ENCODE measurements at places on chromosomes 11 and 22.
A peak's percentile ranks its signal among the peaks of the same experiment; 100 is the strongest.

- no peak for DNase-seq
Observed at GRCh38 chr22:36818010-36818642, 1.3 kb upstream of the PVALB start.

GRCh38 chr11:88103337-88104206 is 71.7 kb downstream of the RAB38 start:
- DNase-seq = peak; percentile 85

GRCh38 chr11:108734283-108734682 is 69.4 kb downstream of the DDX10 start:
- no peak for DNase-seq

GRCh38 chr11:68146704-68147474 is 25.7 kb upstream of the CHKA start:
- DNase-seq = no peak

DNA sequence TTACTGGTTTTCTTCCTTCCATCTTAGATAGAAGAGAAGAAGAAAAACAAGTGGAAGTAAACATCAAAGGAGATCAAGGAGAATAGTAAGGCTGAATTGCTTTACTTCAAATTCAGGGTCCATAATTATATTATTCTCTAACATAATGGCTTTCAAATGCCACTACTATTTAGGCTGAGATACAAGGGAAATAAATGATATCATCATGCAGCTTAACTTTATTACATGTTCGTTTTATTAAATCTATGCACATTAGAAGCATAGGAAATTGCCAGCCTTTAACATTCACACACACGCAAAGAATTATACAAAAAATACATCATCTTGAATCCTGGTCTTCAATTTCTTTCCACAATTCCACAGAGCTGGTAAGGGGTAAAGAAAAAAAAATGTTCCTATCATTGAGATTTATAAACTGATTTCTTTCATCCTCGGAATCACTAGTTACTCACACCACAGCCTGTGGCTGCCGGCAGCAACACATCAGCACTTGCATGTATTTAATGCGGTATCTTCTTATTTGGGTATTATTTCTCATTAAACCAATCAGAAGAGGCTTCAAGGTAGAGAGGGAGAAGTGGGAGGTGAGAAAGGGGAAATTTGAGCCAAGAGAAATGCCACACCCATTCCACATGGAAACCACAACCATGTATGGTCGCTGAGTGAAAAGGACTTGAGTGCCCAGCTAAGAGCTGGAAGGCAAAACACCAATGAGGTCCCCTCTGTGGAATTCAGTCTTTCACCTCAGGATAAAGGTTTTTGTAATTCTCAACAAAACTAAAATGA is 26.3 kb downstream of the SYTL2 start:
- no peak for DNase-seq

GRCh38 chr11:282630-283360 is 4.6 kb downstream of the NLRP6 start:
- DNase-seq = no peak

GRCh38 chr22:19879643-19879991 is 24.9 kb upstream of the GNB1L start:
- DNase-seq = no peak

DNA sequence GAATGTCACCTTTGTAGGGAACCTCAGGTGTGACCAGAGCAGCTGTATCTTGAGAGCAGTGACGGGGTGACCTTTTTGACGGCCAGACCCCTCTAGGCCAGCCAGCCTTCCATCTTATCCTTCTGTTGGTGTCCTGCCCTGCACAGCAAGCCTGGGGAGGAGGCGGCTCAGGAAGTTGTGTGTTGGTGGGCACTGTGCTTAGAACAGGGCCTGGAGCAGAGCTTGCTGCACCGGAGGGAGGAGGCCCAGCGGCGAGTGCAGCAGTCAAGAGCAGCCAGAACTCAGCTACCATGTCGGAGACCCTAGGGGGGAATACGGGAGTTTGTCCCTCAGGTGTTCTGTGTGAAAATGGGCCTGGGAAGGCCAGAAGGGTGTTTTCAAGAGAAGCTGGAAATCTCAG is 129.4 kb downstream of the OSBP2 start:
- no peak for DNase-seq

DNA sequence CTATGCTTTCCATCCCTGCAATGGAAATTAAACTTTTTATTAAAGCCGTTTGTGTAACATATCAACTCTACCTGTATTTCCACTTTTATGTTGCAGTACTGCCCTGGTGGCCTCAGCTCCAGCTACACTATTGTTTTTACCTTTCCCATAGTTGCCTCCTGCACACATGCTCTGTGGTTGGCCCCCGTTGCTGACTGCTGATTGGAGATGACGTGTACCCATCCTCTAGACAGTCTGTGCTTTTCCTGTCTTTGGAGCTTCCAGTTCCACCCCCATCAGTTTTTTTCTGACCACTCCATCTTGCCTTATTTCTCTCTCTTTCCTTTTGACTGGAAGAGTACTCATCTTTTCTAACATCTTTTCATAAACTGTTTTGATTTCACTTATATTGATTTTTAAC is 123.8 kb downstream of the TEAD1 start:
- no peak for DNase-seq

DNA sequence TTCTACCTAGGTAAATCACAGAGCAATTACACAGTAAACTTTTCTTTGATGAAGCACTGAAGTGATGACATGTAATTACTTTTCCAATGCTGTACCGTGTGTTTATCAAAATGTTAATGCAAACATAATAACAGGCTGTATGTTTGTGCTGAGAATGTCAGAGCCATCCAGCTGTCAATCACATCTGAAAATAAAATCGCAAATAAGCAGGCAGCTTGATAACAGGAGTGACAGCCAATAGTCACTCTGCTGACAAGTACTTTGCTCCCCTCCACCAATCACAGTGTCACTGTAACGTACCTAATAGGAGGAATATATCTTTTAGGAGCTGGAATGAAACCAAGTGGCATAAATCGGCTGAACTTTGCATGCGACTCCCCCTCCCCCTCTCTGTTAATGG is 119.7 kb downstream of the KIRREL3 start:
- DNase-seq = no peak

DNA sequence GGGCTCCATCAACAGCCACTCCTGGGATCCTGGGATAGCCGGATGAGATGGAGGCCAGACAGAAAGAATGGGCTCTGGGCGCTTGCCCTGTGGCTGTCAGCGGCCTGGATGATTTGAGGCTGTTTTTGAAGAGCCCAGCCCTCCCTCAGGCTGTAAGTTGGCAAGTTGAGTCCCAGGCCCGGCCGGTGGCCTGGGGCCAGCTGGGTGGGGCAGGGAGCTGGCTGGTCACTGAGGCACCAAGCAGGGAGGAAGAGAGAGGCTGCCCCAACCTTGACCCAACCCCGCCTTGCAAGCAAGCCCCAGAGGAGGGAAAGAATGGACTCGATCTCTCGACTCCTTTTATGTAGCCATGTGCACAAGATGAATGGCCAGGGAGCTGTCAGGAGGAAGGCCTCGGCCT is 34.9 kb downstream of the RIBC2 start:
- DNase-seq = no peak

DNA sequence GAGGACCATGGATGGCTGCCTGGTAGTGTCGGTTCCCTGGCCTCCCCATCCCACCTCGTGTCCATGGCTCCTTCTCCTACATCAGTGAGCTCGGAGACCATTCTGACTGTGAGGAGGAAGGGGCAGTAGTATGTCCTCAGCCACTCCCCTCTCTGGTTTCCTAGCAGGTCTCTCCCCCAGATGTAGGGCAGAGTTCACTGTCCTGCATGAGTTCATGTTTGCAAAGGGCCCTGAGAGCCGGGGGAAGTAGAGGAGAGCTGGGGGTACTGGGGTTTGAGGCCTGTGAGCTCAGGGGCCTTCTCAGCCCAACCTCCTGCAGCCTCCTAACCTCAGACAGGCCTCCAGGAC is 18.4 kb upstream of the ST3GAL4 start:
- no peak for DNase-seq

DNA sequence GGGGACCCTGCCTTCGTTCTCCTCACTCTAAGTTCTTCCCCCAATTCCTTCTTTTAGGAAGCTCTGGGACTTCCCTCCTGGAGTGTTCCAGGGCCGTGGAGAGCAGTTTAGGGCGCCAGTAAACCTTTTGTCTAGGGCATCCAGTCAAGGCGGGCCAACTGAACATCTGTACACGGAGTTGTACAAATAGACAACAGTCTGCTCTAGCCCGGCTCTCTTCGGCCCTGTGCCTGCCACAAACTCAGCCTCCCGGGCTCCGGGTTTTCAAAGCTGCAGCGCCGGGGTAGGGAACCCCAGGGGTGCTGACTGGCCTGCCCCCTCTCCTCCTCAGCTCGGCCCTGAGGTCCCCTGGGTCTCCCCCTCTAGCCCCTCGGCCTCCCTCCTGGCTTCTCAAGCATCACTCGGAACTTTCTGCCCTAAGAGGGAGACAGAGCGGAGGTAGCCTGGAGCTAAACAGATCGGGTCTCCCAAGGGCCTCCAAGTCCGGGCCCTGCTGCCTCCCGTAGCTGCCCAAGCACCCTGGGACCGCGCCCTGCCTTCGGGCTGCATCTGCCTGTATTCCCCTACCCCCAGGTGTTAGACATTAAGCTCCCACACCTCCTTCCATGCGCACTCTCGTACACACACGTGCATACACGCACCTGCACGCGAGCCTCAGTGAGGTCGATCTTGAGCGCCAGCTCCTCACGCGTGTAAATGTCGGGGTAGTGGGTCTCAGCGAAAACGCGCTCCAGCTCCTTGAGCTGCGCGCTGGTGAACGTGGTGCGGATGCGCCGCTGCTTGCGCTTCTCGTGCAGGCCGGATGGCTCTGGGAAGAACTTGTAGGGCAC is 3.3 kb downstream of the PHOX2A start:
- DNase-seq = no peak

DNA sequence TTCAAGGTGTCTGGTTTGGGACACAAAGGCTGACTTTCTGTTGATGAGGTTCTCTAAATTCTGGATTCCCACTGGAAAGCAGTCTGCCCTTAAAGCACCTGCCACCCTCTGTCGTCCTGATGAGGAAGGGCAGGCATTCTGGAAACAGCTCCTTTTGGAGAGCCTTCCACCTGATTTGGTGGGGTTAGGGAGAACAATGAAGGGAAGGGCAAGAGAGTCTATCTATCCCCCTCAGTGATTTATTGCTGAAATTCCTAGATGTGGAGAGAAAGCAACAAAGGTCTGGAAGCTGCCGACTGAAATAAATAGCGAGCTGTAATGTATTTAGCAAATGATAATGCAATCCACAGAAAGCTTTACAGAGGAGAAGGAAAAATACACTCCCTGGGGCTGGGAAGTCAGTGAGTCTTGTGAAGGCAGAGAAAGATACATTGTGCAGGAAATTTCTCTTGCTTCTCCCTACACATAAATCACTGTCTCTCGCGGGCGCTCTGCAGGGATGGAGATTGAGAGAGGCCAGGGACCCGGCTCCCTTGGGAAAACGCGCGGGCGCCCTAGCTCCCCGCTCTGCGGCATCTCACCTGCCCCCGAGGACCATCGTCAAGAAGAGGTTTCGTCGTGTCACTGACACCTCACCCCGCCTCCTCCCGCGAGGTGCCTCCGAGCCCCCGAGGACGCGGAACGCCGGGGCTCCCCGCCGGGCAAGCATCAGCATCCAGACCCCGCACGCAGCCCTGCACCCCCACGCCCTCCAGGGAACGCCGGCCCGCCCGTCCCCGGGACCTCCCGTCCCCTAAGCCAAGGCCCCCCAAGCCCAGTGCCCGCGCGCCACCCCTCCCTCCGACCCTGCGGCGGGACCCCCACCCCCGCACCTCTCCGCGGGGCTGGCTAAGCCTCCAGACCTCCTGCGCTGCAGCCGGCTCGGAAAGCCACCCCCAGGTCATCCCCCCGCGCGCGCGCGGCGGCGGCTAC is 673 bp downstream of the CDON start:
- peak; percentile 23 for DNase-seq

DNA sequence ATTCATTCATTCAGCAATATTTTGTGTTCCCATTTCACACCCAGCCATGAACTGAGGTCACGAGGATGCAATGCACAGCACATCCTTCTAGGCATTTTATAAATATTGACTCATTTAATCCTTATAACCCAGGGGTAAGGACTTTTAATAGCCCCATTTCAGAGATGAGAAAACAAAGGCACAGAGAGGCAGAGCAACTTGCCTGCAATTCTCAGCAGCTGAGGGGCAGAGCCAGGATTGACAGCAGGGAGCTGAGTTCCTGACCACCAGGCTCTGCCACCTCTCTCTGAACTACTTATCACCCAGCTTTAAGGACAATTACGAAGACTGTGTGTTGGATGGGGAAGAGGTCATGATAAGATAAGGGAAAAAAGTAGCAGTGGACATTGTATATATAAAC is 12.8 kb upstream of the FGF3 start:
- no peak for DNase-seq

GRCh38 chr11:128747728-128748148 is 53.9 kb downstream of the FLI1 start:
- no peak for DNase-seq

GRCh38 chr11:2912498-2912897 is 16.7 kb downstream of the PHLDA2 start:
- peak; percentile 87 for DNase-seq

GRCh38 chr22:38243007-38243765 is 29.6 kb downstream of the TMEM184B start:
- no peak for DNase-seq

DNA sequence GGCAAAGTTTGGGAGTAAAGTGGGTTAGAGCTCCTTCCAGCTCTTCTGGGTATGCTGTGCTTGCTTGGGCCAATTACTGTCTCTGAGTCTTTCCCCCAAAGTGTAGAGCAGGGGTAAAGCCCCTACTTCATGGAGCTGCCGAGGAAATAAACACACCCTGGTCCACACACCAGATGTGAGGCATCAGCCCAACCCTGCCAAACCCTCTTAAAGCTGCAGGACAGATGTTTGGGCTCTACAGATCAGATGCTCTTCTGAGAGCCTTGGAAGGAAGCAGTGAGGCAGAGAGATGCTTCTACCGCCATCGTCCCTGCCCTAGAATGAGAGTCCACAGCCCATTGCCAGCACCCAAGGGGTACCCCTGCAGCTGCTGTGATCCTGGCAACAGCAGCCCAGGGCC is 64.7 kb downstream of the ELFN2 start:
- no peak for DNase-seq

GRCh38 chr22:32612834-32613233 is 138.2 kb downstream of the FBXO7 start:
- DNase-seq = no peak

GRCh38 chr11:41377709-41378394 is 81.6 kb downstream of the LRRC4C start:
- no peak for DNase-seq
